Activated gamma-delta T cell (primary cell): ENCODE measurements at places on chromosomes 7 and 10.

DNA sequence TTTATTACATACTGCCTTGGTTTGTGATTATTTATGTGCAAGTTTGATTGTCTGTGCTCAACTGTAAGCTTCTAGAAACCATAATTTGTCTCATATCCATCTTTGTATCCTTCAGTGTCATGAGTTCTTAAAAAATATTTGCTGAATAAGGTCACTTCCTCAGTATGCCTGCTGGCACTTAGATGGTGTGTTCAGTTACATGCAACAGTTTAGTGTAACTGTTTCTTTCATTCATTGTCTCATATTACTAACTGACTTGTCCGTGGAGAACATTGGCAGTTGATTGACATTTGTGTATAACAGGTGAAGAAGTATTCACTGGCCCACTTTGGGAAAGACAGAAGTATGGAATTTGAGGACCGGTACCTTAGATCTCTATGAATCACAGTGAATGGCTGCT lies 236.9 kb downstream of the PRKG1 start:
- no peak for DNase-seq

DNA sequence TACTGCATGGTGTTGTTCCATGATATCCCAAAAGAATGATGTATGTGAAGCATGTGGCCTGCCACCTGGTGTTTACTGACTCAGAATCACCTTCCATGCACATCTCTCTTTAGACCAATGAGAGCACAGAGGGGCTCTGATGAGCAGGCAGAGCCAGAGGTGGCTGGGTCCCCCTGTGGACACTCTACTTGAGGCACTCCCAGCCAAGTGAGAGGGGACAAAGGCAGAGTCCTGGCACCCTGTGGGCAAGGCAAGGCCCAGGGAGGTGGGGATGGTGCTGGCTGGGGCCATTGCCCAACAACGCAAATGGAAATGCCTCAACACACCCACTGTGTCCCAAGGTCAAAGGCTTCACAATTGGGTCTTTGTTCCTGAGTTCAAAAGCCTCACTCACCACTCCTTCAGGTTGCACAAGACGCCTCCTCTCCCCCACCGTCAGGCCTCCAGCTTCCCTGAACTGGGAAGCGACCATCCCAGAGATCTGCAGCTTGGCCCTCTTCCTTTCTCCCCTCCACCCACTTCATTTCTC lies 164.6 kb downstream of the NEURL1 start:
- no peak for DNase-seq

DNA sequence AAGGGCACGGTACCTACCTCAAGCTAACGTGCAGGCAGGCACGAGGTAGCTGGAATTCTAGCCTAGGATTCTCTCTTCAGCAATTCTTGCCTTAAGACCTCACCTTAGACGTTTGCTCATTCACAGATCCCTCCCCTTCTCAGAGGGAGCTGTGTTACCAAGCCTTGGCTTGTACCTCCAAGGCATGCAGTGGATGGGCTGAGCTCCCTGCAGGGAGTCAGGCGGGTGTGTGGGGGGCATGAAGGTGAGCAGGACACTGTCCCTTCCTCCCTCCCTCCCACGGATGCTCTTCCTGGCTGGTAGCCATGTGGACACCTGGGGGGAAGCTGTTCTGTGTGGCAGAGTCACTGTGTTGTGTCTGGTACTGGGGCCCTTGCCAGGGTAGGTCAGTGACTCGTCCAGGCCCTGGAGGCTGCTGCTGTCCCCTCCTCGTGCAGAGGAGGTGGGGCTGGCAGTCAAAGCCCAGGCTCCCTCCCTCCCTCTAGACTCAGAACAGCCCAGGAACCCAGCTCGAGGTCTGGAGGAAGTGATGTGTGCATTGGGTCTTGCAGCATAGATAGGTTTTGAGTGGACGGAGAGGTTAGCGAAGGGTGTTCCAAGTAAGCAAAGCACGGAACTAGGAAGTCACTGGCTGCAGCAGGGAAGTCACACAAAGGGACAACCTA lies 222.2 kb upstream of the SH2B2 start:
- DNase-seq: no peak

GRCh38 chr10:132774902-132775863 lies 10.8 kb downstream of the NKX6-2 start:
- no peak for DNase-seq

DNA sequence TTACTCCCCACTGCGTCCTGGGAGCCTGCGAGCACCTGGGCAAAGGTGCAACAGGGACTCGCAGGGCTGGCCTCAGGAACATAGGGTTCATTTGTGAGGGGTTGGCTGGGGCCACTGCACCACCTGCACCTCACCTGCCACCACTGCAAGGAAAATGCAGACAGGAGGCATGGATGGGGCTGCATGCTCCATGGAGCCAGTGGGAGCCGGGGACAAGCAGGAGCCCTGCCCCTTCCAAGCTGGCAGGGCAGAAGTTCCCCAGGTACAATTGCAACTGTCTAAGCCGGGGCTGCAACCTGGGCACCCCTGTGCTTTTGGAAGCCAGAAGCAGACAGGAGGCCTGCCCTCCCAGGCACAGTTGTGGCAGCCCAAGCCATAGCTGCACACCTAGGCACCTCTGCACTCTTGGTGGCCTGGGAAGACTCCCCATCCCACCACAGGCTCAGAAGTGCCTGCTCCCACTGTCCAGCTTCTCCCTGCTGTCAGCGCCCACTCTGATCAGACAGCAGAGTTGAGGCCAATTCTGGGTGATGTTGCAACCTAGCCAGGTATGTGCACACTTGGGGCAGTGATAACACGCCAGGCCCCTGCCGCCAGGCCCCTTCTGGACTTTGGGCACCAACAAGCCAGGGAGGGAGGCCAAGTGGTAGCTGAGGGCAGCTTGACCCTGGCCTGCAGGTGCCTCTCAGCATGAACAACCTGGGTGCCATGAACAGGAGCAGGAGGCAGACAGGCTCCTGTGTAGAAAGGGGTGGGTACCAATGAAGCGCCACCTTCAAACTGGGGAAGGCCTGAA lies 58.2 kb downstream of the TMEM106B start:
- DNase-seq: no peak

GRCh38 chr7:117145333-117145732 lies 177.5 kb downstream of the WNT2 start:
- no peak for DNase-seq

GRCh38 chr7:27182285-27182841 lies 2.7 kb downstream of the HOXA11 start:
- DNase-seq: no peak

DNA sequence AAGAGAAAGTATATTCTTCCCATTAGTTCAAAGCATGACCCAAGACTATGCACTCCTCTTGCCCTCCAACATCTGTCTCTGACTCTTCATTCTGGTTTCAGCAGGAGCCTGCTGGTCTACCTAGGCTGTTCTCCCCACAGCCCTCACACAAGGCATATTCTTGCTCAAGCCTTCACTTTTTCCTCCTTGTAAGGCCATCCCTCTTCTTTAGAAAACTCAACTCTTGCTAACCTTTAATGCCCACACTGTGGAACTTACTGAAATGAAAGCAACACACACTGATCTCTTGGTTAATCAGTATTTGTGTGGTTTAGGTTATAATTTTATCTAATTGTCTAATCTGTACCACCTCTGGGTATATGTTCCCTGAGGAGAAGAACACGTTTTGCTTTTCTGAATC lies 75.8 kb downstream of the PRKCQ start:
- DNase-seq: no peak

DNA sequence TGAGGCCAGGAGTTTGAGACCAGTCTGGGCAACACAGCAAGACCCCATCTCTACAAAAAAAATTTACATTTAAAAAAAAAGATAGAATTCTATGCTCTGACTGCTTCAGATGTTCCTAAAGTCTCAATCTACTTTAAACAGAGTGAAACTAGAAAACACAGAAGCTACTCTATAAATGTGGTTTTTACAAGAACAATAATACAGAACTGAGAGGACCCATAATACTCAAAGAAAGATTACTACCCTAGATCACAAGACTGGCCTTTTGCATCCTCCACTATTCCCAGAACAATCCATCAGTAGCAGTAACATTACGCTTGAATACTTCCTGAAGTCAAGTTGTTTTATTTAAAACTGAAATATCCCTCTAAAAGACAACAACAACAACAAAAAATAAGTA lies 119.4 kb downstream of the ZFAND4 start:
- DNase-seq: no peak

- no peak for DNase-seq
Measured at GRCh38 chr10:32963096-32963495, 5.1 kb upstream of the ITGB1 start.

- no peak for DNase-seq
Measured at GRCh38 chr7:3955026-3955425, 654.0 kb downstream of the SDK1 start.

GRCh38 chr10:94344522-94345122 lies 18.1 kb downstream of the NOC3L start:
- no peak for DNase-seq

DNA sequence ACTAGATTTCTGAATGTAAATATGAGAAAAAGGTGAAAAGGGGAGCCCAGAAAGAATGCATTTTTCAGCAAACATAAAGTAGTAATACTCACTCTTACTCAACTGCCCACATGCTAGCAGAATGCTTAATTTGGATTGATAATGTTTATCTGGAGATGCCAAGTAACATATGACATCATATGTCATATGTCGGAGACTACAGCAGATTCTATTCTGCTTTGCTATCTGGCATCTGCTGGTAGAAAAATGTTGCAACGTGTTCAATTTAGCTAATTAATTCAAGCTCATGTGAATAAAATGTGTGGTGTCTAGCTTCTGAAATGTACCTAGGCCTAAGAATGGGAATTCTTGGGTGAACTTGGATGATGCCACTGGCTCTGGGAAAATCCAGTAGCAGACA lies 4.5 kb downstream of the BBIP1 start:
- no peak for DNase-seq

- DNase-seq: no peak
Measured at GRCh38 chr10:3468919-3469638, 296.5 kb upstream of the PITRM1 start.

GRCh38 chr10:80203835-80204676 lies 1.3 kb downstream of the ANXA11 start:
- DNase-seq: no peak

DNA sequence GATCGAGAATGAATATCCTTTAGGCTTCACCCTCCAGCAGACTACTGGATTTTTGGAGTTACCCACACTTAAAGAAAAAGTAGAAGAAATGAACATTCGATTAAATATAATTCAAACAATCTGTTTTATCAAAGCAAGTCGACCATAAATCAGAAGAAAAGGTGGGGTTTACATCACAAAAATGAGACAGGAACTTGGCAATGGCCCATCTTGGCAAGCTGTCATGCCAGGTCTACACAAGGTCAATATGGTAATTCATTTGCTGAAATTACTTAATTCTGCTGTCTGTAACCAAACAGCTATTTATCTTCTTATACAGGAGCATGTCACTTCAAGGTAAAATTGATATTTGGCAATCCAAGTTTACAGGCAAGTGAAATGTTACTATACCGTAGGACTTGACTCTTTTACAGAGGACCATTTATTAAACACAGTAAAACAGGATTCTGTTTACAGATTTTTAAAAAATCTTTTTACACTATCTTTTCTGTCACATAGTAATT lies 640.6 kb upstream of the NRP1 start:
- no peak for DNase-seq

DNA sequence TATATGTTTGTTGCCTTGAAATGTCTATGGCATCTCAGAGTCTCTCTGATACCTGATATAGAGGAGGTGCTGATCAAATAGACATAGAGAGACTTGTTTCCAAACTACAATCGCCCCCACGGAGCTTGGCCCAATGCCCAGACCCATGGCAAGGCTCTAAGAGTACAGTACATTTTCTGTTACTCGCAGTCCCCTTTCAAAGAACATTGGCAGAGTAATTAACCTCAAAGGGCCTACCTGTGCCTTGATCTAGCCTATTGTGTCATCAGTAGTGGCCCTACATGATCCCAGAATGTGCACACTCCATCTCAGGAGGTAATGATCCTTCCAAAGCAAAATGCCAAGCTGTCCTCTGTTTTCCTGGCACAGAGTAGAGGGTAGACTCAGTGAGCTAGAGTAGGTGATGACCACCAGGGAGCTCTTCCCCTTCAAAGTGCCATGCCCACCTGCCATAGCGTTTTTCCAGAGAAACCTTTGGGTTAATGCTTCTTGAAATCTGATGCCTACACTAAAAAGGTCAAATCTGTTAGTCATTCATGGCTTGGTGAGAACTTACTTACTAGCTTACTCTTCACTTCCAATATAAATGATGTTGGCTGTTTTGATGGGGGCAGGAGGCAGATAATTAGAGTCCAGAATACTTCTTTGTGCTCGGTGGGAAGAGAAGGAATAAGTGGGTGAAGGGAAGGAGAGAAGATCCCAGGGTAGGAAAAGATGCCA lies 41.2 kb upstream of the ACSL5 start:
- no peak for DNase-seq

- no peak for DNase-seq
Measured at GRCh38 chr10:32786968-32787367, 171.1 kb downstream of the ITGB1 start.
